Left forelimb (tissue), 1 donor: ENCODE measurements at places on chromosomes 7 and 10.

DNA sequence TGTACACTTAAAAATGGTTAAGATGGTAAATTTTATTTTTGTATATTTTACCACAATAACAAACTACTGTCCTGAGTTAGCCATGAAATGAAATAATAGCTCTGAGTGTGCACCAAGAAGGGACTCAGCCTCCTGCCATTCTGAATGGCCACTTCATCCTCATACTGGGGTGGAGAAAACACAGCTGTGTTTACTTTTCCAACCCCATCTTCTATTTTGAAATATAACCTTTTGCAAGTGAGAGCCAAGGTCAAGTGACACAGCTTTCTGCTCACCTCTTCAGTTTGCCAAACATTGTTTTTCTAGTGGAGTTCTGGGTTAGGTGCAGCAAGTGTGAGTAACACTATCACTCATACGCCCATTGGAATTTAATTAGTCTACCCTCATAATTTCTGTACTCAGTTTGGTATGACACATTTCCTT is 107.4 kb upstream of the GLCCI1 start:
- no peak for DNase-seq

DNA sequence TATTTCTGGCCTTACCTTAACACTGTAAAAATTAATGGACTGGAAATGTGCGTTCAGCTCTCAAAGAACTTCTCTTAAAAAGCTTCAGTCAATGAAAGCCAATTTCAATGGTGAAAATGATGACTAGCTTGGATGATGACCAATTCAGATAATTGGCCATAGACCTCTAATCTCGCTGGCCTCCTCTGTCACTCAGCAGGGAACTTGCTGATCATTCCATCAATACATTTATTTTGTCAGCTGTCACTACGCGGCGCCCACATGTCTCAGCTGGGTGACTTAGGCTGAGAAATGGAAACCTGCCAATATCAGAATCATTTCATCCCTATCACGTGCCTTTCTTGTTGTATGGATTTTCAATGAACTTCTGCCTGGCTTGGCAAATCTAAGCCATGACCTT is 673.0 kb upstream of the AUTS2 start:
- no peak for DNase-seq

- DNase-seq: peak; percentile 31
These were observed 170.3 kb downstream of the USP6NL start for GRCh38 chr10:11441151-11441535.

- DNase-seq: no peak
These were observed 61.4 kb upstream of the COMTD1 start for GRCh38 chr10:75297021-75297599.

DNA sequence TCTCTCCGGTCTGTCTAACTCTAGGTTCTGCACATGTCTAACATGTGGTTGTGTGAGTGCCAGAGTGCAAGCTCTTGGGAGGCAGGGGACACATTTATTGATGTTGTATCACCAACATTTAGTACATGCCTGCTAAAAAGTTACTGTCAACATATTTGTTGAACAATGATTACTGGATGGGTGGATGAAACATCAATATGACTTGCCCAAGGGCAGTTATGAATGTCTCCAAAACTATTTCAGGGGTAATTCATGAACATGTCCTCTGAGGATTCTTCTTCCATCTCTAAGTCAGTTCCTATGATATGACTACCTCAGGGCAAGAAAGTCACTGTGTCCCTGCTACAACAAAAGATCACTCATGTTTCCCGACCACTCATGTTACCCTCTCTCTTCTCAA is 91.3 kb upstream of the STEAP1B start:
- DNase-seq: no peak

DNA sequence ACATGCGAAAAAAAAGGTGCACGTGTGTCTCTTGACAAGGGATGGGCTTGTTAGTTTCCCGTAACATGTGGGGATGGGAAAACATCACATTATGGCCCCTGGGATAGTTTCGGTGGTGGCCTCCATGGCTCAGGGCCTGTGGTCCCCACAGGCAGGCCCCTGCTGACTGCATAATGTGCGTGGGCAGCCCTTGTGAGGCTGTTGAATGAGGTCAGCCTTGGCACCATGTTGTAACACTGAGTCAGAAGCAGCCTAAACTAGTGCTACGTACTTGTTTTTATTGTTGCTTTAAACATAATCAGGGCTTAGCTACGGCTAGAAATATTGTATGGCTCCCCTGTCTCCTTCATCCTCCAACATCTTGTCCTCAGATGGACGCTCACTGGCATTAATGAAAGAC is 80.6 kb downstream of the BEND7 start:
- DNase-seq: no peak

- no peak for DNase-seq
These were observed 46.9 kb downstream of the GPAM start for GRCh38 chr10:112136486-112137153.

GRCh38 chr10:43188702-43189101 is 50.5 kb downstream of the CSGALNACT2 start:
- DNase-seq: no peak

DNA sequence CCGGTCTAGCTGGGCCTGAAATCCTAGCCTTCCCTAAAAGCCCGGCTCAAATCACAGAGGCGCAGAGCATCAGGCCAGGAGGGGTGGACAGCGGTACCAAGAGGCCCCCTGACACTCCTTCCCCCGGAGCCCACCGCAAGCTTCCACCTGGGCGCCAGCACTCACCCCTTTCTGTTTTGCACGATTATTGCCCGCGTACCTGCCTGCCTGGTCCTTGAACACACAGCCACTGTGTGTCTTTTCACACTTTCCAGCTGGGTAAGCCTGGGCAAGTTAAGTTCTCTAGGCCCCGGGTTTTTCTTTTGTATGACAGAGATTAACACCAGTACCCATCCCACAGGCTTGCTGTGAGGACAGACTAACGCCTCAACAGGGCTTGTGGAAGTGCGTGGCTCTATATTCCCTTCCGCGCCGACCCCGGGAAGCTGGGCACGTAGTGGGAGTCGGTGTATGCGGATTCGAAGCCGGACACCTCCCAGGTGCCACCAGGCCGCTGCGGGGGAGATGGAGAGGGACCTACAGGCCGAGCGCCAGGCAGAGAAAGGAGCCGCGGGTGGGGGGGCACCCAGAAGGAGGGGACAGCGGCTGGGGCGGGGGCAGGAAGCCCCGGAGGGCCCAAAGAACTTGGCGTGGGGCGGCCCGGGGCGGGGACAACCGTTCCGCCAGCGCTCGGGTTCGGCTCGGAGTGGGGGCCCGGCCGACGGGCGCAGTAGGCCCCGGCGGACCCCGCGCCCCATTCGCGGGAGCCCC is 792 bp downstream of the ZNF746 start:
- peak; percentile 79 for DNase-seq

GRCh38 chr7:2970861-2971260 is 72.8 kb downstream of the CARD11 start:
- DNase-seq: peak; percentile 57

DNA sequence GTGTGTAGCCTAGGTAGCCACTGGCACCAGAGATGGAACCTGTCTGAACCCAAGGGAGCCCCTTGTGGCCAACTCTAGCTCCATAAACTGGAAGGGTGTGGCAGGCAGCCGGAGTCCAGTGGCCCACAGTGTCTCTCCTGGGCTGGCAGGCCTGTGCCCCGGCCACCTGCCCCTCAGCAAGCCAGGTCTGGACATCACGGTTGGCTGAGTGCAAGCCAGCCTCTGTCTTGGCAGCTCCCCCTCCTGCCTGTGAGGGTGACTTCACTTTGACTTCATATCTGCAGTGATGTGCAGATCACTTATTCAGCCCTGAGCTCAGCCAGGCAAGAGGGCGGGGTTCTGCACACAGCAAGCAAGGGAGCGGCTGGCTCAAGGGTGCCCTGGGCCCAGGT is 1.3 kb upstream of the RET start:
- no peak for DNase-seq
